Activated naive CD8-positive, alpha-beta T cell treated with anti-CD3 and anti-CD28 coated beads, Interleukin-2, amount 50 U/mL, for 24 hours (primary cell): ENCODE measurements at places on chromosomes 7 and 10.

GRCh38 chr10:75426880-75427279 lies 4.5 kb upstream of the LRMDA start:
- DNase-seq, result no peak

DNA sequence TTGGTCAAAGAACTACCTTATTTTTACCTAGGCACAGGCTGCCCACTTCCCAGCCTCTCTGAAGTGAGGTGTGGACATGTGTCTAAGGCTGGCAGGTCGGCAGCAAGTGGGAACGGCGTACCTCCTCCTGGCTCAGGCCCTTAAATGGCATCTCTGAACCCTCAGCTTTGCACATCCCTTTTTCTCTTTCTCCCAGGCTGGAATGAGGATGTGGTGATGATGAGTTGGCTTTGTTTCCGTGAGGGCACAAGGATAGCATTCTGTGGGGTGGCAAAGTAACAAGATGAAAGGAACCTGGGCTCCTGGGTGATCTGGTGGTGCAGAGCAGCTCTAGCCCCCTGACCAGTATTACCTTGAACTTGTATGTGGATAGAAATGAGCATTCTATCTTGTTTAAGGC lies 196.8 kb downstream of the REEP3 start:
- no peak for DNase-seq

DNA sequence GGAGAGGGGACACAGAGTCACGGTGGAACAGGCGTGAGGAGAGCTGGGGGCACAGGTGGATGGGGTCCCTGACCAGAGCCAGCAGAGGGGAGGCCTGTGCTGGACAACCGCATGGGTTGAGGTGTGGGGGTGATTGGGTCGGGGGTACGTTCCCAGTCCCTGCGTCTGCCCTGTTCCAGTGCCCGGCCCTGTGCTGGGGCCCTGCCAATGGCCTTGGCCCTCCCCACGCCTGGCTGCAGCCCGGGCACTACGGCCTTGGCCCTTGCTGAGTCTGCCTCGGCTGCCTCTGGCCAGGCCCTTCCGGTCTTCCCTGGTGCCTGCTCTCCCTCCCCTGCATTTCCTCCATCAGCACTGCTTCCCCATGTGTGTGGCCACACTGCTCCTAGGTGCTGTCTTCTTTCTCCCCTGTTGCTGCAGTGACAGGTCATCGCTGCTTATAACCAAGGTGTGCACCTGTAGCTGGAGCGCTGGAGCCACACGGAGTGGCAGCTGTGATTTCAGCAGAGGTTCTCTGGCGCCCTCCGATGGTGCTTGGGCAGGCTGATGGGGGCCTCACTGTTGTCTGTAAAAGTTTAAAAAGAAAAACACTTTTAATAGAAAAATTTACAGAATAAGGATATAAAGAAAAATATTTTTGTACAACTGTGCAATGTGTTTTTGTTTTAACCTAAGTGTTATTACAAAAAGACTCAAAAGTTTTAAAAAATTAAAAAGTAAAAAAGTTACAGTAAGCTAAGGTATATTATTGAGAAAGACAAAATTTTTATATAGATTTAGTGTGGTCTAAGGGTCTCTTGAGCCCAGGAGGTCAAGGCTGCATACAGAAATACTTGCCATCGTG lies 45.2 kb upstream of the BHLHA15 start:
- peak; percentile 71 for DNase-seq

DNA sequence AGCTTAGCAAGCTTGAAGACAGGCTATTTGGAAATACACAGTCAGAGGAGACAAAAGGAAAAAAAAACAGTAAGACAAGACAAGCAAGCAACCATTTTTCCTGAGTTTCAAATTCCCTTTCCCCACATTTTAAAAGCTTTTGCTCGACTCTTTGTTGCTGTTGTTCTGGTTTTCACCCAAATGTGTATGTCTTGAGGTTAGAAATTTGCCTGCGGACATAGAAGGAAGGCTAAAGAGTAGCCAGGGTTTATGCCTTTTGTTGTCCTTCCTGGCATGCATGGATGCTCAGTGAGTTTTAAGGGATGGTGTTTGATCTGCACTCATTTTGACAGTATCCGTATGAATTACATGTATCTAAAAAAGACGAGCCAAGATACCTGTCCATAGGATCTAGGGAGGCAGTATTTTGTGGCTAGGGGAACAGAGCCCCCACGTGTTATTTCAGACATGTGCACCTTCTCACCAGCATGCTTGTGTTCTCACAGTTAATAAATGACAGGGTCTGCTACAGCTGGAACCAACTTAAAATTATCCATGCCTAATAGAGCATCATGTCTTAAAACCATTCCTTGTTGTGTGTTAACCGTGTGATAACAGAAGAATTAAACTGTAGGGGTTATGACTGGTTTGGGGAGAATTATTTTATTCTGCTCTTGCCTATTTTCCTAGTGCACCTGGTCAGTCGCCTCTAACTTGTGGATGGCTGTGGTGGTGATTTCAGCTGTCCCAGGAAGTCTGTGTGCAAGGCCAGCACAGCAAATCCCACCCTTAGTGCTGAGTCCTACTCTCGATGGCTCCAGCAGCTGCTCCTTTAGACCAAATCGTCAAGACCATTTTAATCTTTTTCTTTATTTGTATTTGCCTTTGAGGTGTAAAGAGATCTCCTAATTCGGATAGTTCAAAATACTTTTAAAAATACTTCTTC lies 9.1 kb downstream of the WIPF3 start:
- DNase-seq, result no peak

DNA sequence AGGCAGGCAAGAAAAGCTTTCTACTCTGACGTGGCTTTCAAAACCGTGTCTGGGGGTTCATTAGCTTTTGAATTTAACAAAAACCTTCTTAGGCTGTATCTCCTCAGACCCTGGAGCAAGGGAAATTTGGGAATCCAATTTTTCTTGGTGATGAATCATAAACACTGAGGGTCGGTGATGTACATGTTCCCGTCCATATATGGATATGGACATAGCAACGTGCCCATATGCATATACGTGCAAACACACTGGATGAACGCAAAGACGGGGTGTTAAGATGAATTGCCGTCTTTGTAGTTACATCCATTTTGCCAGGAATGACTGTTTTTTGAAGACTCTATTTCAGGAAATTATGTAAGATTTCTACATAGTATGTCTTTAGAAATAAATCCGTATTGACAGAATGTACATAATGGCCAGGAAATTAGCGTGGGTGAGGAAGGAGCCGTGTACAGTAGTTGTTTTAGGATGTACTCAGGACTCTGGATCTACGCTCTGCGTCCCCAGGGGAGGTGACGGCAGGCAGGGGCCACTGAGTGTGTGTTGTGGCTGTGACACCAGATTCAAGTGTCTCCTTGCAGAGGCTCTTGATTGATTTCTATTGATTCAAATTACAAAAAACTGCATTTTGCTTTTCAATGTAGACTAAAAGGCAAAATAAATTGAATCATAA lies 238.2 kb downstream of the DNAJB6 start:
- no peak for DNase-seq
